A549 treated with Mapracorat at 1 μM for 4 hours (cell line): ENCODE measurements at places on chromosomes 3 and 15. TPM values are rescaled to one million over a fixed set of nuclear protein-coding genes. Genes with fewer than 3 reads are reported as not detected.

CISH gene
- 0.32 to 0.79 TPM (median 0.57 TPM) in 5 replicates for total RNA-seq

ROPN1 gene
- total RNA-seq = not detected in 5 replicates

MEGF11 gene
- 0.26 to 0.53 TPM (median 0.31 TPM) in 5 replicates for total RNA-seq

ZBBX gene
- not detected in 5 replicates for total RNA-seq

KBTBD8 gene
- 0.31 to 1.6 TPM (median 0.46 TPM) in 5 replicates for total RNA-seq

AGBL1 gene
- total RNA-seq = not detected in 5 replicates
